ENCODE measurements at places on chromosomes 4 and X.
A peak's percentile ranks its signal among the peaks of the same experiment; 100 is the strongest.

GRCh38 chrX:118698516-118699170 lies 28.8 kb upstream of the IL13RA1 start:
- no peak for DNase-seq

DNA sequence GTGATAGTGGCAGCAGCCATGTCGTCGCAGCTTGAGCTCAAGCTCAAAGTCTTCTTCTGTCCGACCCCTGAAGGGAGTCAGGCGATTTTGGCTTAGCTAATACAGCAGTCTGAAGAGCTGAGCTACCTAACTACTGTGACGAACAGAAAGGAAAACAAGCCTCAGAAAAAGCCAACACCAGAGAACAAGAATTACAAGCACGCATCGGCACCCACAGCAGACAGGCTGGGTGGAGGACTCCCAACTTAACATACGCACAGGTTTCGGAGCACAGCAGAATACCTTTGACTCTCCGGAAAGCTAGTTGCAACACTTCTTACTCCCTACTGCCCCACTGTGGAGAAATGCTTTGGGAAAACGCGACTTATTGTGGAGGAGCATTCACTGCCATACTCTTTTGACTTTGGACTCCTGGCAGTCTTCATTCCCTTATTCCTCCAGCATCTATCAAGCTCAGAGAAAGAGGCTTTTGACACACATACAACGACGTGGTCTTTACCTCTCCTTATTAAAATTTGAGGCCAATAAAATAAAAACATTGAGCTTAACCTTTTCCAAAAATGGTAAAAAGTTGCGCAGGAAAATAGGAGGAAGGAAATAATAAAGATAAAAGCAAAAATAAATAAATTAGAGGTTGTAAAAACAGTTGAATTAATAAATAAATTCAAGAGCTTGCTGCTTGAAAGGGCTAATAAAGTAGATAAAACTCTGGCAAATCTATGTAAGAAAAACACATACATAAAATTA lies 41.3 kb upstream of the GPC3 start:
- DNase-seq: peak; percentile 66

DNA sequence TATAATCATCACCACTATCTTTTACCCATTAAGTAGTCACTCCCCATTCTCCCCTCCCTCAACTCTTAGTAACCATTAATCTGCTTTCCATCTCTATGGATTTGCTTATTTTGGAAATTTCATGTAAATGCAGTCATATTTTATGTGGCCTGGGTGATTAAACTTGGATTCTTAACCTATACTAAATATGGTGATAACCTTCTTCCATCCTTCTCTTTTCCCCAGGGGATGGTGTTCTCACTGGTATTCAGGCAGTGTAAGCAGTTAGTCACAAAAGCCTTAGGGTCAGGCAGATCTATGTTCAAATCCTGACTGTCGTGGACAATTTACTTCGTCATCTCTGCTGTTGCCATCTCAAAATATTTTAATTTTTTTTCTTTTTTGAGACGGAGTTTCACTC lies 29.6 kb downstream of the RAB40AL start:
- no peak for DNase-seq

- no peak for DNase-seq
Observed at GRCh38 chr4:98630737-98631454, 27.5 kb downstream of the TSPAN5 start.

DNA sequence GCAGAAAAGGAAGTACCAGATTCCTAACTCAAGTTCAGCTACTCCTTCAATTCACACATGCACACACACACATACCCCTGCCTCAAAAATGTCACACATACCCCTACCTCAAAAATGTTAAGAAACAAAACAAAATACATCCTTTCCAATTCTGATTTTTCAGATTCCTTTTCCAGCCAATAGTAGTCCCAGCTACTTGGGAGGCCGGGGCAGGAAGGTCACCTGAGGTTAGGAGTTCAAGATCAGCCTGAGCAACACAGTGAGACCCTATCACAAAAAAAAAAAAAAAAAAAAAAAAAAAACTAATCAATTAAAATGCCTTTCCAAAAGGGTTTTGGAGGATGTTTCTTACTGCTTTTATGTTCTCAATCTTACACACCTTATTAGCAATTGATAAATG lies 138.0 kb downstream of the AFAP1 start:
- DNase-seq: no peak

- DNase-seq: no peak
Observed at GRCh38 chr4:165381821-165382373, 3.1 kb downstream of the CPE start.

Data from ascending aorta (tissue), 2 donors.